HFF-Myc (cell line): ENCODE measurements at places on chromosomes 5 and 9.

DNA sequence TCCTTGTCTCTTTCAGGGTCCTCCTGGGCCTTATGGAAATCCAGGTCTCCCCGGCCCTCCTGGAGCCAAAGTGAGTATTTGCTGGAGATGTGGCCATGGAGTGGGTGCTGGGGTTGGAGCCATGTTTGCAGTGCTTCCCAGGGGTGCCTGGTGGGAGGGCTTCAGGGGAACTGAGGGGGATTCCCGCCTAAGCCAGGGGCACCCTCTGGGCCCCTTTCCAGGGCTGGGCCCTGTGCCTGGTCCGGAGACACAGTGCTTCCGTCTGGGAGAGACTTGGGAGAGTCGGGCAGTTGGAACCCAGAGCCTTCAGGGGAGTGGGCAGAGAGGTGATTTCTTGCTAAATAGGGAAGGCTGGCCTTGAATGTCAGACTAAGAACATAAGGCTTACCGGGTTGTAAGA, 27.7 kb downstream of the COL27A1 start:
- no peak for DNase-seq

GRCh38 chr5:132411304-132412013, 41.9 kb downstream of the SLC22A5 start:
- DNase-seq = no peak

- DNase-seq = no peak
These were observed 152.4 kb downstream of the LRRC70 start for GRCh38 chr5:62731022-62731421.

- DNase-seq = no peak
These were observed 107.3 kb upstream of the PTGER4 start for GRCh38 chr5:40572391-40572790.

- DNase-seq = no peak
These were observed 269.3 kb downstream of the TLE1 start for GRCh38 chr9:81420024-81420423.

DNA sequence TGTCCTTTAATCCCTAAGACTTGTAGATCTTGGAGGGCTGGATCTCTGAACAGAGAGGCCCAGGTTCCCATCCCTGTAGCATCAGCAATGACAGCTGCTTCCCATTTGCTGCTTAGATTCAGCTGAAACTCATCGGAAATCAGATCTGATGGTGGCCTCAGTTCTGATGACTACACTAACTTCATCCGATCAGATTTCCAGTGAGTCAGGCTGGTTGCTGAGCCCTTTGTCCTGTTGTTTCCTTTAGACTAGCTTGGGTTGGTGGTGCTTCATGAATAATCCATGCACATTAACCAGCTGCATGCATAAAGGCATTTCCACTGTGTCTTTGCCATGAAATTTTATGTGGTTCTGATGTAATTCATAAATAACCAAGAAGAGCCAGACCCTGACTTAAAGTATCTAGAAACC, 195.2 kb upstream of the TUT7 start:
- DNase-seq = peak; percentile 97

DNA sequence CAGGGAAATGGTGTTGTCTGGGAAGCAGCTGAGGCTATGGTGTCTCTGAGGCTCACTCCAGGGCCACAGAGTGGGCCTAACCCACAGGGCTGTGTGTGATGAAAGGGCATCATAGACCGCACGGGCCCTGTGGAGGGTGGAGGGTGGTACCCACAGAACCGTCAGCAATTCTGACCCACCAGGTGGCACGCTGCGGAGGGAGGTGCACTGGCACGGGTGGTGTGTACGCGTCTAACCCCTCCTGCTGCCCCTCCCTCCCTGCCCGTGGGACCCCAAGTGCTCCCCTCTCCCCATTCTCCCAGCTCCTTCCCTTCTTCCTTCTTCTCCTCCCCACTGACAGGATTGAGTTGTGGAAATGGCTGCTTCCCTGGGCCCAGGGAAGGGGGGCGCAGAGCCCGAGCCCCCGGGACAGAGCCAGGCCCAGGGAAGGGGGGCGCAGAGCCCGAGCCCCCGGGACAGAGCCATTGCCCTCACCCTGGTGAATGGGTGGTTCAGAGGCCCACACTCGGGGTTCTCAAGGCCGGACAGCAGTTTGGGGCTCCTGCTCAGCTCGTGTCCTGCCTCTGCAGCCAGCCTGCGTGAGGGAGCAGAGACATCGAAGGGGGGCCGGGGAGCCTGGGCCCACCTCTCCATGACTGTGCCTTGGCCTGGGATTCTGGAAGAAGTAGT, 6.8 kb downstream of the LCN10 start:
- no peak for DNase-seq

GRCh38 chr5:89064054-89064453, 181.1 kb upstream of the MEF2C start:
- no peak for DNase-seq

DNA sequence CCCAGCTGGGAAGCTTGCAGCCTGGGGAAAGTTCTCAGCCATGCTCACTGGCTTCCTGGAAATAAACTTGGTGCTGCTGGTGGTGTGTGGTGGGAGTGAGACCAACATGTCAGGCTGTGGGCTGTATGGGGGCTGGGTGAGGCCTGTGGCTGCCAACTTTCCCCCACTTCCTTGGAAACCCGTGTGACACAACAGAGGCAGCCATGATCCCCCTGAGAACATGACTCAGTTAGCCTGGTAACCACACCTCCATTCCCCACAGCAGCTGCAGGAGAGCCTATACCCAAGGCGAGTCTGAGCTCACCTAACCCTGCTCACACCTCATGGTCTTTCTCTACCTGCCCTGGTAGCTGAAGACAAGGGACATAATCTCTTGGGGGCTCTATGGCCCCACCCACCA, 72.7 kb upstream of the RGMB start:
- no peak for DNase-seq

DNA sequence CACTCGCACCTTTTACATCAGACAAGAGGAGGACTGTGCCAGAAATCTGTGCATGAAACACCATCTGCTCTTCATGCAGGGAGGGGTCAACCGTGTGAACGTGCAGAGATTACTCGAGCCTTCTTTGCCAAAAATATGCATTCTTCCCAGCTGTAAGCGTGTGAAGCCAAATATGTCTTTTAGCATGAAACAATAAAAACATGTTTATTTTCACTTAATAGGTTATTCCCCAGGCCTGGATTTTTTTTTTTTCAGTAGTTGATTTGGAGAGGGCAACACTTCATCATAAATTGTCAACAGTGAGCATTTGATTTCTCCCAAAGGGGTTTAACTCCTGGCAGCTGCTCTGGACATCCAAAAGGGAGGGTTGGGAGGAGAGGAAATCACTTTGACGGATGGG, 23.8 kb downstream of the PLAC8L1 start:
- no peak for DNase-seq

GRCh38 chr9:121784731-121785411, 133.4 kb downstream of the DAB2IP start:
- DNase-seq = no peak

- no peak for DNase-seq
These were observed 25.3 kb upstream of the SLC1A1 start for GRCh38 chr9:4464911-4465513.

- DNase-seq = no peak
These were observed 243.0 kb upstream of the PTGER4 start for GRCh38 chr5:40436535-40437237.

GRCh38 chr9:68780380-68780712, 75.3 kb downstream of the PIP5K1B start:
- no peak for DNase-seq

DNA sequence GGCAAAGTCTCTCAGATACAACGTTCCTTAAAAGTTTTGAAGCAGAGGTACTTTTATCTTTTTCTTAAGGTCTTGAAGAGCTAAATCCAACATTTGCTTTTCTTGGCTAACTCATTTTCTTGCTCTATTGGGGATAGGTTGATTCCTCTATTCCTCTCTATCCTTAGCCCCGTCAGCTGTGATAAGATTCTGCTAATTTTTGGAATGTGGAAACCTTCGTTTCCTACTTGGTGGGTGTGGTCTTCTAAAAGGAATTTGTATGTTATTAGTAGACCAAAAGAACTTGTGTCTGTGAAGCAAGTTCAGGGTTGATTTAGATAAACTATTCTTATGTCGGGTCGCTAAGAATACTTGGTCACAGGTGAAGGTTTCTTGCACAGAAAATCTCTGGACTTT, 308.6 kb downstream of the ADAMTS6 start:
- no peak for DNase-seq

DNA sequence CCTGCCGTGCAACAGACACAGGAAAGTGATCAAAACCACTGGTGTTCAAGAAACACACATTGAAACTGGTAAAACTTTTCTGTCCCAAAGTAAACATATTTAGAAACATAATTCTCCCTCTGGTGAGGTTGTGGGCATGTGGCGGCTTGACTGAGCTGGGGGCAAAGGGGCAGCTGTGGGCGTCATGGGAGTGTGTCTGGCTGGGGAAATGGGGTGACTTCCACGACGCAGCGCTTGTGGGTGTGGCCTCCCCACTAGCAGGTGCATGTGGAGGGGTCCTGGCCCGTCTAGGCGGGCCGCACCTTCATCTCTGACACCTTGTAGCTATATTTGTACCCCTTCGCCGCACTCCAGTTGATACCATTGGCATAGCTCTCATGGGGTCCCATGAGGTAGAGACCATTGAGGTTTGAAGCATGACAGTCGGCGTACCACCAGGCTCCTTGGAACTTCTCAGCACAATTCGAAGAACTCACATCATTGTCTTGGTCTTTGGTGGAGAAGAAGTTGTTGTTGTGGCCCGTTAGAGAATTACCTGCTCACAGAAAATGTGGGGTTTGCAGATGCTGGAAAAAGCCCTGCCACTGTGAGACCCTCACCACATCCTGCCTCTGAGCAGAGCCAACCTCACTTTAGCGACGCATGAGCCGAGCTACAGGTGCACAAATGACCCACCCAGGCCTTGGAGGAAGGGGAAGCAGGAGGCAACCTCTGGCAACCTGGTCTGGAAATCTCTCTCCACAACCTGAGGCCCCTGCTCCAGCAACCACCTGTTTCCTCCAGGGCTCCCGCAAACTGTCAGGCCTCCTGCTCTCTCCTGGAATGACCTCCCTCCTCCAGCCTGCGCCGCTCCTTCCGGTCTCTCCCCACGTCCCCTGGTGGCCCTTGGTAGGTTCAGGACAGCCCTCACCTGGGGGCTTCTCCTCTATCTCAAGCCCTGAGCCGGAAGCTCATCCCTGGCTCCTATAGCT, 7.9 kb downstream of the FCN1 start:
- DNase-seq = no peak

DNA sequence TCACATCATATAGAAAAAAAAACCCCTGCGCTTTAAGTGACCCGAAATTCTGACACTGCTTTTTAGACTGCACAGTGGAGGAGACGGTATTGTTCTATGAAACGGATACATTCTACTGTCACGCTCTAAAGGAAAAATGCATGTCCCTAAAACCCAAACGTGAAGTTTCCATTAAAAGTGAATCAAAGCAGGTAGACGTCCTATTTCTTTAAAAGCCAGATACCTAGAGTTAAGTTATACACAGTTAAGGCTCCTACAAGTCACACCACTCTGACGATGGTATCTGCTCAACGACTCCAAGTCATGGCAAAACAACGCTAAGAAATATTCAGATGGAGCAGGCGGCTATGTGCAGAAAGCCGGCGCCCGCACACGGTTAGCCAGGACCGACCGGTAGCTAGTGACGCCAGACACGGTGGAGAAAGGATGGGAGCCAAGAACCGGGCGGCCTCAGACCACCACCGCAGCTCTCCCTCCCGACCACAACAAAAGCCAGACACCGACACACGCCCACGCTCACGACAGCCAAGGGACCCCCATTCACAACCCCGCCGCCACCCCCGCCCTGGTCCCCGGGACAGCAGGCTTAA, 734 bp downstream of the SKP1 start:
- DNase-seq = no peak

GRCh38 chr9:33124751-33125381, 42.3 kb downstream of the B4GALT1 start:
- DNase-seq = no peak

- DNase-seq = no peak
These were observed 29.8 kb downstream of the MED27 start for GRCh38 chr9:132049900-132050299.

DNA sequence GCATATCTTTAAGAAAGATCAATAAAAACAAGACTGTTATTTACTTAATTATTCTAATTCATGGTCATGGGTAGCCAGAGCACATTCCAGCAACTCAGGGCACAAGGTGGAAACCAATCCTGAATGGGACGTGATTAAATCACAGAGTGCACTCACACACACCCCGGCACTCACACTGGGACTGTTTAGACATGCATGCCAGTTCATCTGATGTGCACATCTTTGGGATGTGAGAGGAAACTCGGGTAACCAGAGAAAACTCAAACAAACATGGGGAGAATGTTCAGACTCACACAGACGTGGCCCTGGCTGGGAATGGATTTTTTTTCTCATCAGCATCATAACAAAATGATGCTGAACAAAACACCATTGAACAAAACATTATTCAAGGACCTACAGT, 29.4 kb downstream of the SMAD5 start:
- DNase-seq = no peak

DNA sequence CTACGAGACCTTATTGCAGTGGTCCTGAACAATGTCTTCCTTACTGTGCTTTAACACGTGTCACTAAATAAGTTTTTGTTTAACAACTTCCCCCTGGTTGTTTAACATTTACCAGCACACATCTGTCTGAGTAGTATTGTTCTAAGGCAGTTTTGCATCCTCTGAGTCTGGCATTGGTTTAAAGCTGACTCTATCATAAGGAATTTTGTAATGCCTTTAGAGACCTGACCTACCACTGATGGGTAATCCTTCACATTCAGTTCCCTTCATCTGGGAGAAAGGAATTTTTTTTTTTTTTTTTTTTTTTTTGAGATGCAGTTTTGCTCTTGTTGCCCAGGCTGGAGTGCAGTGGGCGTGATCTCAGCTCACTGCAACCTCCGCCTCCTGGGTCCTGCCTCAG, 20.0 kb upstream of the PCAT7 start:
- DNase-seq = no peak

GRCh38 chr9:124050955-124051354, 39.4 kb downstream of the LHX2 start:
- no peak for DNase-seq

GRCh38 chr5:176775409-176775808, 35.0 kb upstream of the UNC5A start:
- DNase-seq = no peak

- DNase-seq = no peak
These were observed 677.9 kb upstream of the DMAC1 start for GRCh38 chr9:8477450-8477849.

GRCh38 chr5:58279259-58279658, 180.6 kb downstream of the PLK2 start:
- no peak for DNase-seq

DNA sequence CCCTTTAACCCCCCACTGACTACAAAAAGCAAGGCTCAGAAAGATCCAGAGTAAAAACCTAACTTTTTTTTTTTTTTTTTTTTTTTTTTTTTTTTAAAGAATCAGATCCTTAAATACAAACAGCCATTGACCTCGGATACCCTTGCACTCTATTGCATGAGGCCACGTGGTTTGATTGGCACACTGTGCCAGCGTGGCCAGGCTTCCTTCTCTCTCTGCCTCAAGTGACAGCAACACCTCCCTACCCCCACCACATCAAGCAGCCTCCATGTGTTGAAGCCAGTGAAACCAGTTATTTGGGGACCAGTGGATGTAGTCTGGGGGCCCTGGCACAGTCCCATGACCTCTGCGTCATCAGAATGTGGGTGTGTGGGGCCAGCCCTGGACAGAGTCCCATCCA, 71.4 kb downstream of the OTULIN start:
- DNase-seq = no peak

GRCh38 chr5:108381350-108381953, 446 bp downstream of the FBXL17 start:
- no peak for DNase-seq
